ENCODE measurements at places on chromosomes 7 and 10. TPM values are rescaled to one million over a fixed set of nuclear protein-coding genes. Genes with fewer than 3 reads are reported as not detected.

Gene GNAT3
- not detected for polyA plus RNA-seq

Gene HDAC9
- 3.3 TPM for polyA plus RNA-seq

Gene PNLIP
- polyA plus RNA-seq = 0.11 TPM

Gene KCNH2
- polyA plus RNA-seq = 48.5 TPM

Gene FGL2
- polyA plus RNA-seq = 106 TPM

Gene PAX4
- not detected for polyA plus RNA-seq

Gene SLC26A5
- polyA plus RNA-seq = 0.43 TPM

Gene CYP2E1
- 3.6 TPM for polyA plus RNA-seq

Gene FFAR4
- 0.25 TPM for polyA plus RNA-seq

Gene CYP3A5
- polyA plus RNA-seq = 7.1 TPM

Gene NMT2
- polyA plus RNA-seq = 14.5 TPM

Gene CCL24
- not detected for polyA plus RNA-seq

Gene PPA1
- polyA plus RNA-seq = 67.4 TPM

Gene NYAP1
- polyA plus RNA-seq = 1.5 TPM

Gene KIAA1549
- polyA plus RNA-seq = 1.6 TPM

Gene ATOH7
- 0.06 TPM for polyA plus RNA-seq

Gene ASAH2
- 0.85 TPM for polyA plus RNA-seq

Gene SEMA3E
- polyA plus RNA-seq = 12.6 TPM

Gene AGR3
- polyA plus RNA-seq = 6.8 TPM

Gene SHH
- 8.6 TPM for polyA plus RNA-seq

Gene DPYSL4
- polyA plus RNA-seq = 1.5 TPM

Gene SPDYE16
- polyA plus RNA-seq = 0.23 TPM

Gene OR6B1
- polyA plus RNA-seq = not detected

Gene TYW1
- 13.7 TPM for polyA plus RNA-seq

Gene TCF7L2
- polyA plus RNA-seq = 19.5 TPM

Gene HOXA3
- 11.4 TPM for polyA plus RNA-seq

Gene NODAL
- not detected for polyA plus RNA-seq

Gene SPDYE2B
- polyA plus RNA-seq = not detected

Gene MAGI2
- polyA plus RNA-seq = 7.6 TPM

Gene BLNK
- polyA plus RNA-seq = 1.9 TPM

Gene SPAG6
- 0.03 TPM for polyA plus RNA-seq

Gene FRG2B
- not detected for polyA plus RNA-seq

Gene CDHR3
- polyA plus RNA-seq = 4.0 TPM

Gene SVIL
- 552 TPM for polyA plus RNA-seq

Gene NDUFB8
- polyA plus RNA-seq = 364 TPM

Gene SLC18A3
- polyA plus RNA-seq = 0.70 TPM

Gene HOGA1
- polyA plus RNA-seq = 0.35 TPM

Gene LIPJ
- polyA plus RNA-seq = not detected

Gene GHRHR
- polyA plus RNA-seq = not detected

Gene DNAAF5
- 20.9 TPM for polyA plus RNA-seq

Gene POM121
- 21.2 TPM for polyA plus RNA-seq

Gene CALML3
- not detected for polyA plus RNA-seq

Gene LRRC27
- polyA plus RNA-seq = 6.5 TPM

Gene AKR1C4
- 0.09 TPM for polyA plus RNA-seq

Gene TRDMT1
- polyA plus RNA-seq = 3.0 TPM

Data from urinary bladder (tissue), 4 donors.